ENCODE measurements at places on chromosomes 6 and 20.

DNA sequence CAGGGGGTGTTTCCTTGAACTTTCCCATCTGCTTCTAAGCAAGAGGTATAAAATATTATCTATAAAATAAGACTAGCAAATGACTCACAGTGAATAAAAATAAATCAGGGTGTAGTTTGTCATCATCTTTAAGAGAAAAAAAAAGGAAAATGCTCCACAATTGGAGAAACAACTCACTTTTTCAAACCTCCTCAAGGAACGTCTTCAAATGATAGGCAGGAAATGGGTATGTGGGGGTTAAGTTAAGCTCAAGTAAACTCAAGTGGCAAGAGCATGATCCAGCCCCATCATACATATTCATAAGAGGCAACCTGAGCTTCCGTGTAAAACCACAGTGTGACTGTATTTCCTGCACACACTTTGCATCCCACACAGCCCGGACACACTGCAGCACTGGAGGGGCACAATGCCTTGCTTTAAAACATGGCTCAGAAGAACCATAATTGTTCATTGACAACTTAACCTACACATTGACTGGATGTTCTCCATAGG, 58.5 kb upstream of the CEP85L start:
- peak; percentile 86 for DNase-seq

DNA sequence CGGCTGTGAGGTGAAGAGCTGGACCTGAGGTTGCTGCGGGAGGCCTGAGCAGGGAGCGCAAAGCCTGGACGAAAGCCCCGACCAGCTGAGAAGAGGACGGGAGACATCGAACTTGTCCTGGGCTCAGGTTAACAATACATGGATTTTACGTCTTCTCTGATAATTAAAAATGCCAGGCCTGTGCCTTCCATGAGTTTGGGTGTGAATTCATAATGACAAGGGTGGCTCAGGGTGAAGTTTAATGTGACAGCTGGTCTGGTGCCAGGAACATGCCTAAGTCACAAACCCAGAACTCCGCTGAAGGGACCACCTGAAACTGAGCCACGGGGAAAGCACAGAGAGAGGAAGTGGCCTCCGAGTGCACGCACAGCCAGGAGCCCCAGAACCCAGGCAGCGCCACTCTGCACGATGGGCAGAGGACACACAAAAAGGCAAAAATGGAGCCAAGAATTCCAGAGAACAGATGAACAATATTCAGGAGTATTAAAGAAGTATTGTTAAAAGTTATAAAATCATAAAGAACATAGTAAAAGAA, 150.1 kb upstream of the RPS6KA2 start:
- no peak for DNase-seq

- no peak for DNase-seq
Observed at GRCh38 chr20:9741996-9742395, 96.9 kb downstream of the PAK5 start.

GRCh38 chr6:46410334-46410953, 80.8 kb downstream of the RCAN2 start:
- no peak for DNase-seq

- no peak for DNase-seq
Observed at GRCh38 chr20:3174442-3175261, 1.3 kb upstream of the LZTS3 start.

DNA sequence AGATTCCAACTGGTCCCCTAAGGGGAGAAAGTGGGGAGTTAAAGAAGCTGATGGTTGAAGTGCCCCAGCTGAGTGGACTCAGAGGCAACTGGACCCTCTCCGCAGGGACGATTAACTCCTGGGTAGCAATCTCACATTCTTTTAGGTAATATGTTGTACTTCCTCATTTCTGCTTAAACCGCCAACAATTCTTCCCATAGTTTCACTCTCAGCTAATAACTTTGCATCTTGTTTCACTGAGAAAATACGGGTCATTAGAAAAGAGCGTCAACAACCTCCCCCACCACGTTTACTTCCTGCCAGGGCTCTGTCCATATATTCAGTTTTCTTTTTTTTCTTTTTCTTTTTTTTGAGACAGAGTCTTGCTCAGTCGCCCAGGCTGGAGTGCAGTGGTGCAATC, 39.5 kb upstream of the CHD6 start:
- no peak for DNase-seq

DNA sequence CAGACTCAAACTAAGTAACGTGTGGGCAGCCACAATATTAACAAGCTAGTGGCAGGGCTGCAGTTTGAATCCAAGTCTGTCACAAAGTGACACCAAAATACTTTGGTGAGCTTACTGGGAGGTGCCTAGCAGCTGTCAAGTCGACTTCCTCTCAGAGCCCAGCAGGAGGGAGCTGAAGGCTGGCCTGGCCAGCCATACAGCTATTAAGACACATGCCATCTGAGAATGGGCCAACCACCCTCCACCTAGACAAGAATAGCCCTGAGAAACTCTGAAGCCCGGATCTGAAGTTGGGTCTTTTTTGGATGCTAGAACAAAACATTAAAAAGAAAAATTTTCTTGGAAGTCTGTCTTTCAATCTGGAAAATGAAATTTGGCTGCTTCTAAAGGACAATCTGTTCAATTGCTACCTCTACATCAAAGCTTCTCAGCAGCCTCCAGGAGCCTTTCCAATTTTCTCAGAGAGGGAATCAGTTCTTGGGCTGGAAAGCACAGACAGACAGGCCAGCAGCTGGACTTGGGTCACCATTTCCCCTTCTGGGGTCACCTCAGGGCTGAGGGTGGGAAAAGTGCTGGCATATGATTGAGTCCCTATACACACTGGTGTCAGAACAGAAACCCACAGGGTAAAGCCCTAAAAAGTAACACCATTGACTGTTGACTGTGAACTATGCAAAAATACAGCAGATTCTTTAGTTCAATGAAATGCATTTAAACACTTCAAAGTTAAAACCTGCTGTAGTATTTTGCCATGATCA, 42.9 kb downstream of the UQCC1 start:
- no peak for DNase-seq

- no peak for DNase-seq
Observed at GRCh38 chr6:145882121-145882531, 67.5 kb upstream of the FBXO30 start.

- no peak for DNase-seq
Observed at GRCh38 chr6:39543095-39543494, 182.1 kb downstream of the KIF6 start.

GRCh38 chr6:2651536-2651935, 99.2 kb downstream of the MYLK4 start:
- no peak for DNase-seq

- no peak for DNase-seq
Observed at GRCh38 chr6:44494011-44494501, 106.5 kb downstream of the CDC5L start.

All from NCI-H2029 (cell line).